ENCODE measurements at places on chromosomes 3 and 15.

- no peak overlapping the region for H3K4me3 ChIP-seq
- H3K27ac ChIP-seq, result no peak overlapping the region
- DNase-seq, result no peak
- H3K36me3 ChIP-seq, result peaks cover 64% of the 10 kb centered on the region
These were observed 34.0 kb downstream of the DHX30 start for GRCh38 chr3:47836986-47837385.

DNA sequence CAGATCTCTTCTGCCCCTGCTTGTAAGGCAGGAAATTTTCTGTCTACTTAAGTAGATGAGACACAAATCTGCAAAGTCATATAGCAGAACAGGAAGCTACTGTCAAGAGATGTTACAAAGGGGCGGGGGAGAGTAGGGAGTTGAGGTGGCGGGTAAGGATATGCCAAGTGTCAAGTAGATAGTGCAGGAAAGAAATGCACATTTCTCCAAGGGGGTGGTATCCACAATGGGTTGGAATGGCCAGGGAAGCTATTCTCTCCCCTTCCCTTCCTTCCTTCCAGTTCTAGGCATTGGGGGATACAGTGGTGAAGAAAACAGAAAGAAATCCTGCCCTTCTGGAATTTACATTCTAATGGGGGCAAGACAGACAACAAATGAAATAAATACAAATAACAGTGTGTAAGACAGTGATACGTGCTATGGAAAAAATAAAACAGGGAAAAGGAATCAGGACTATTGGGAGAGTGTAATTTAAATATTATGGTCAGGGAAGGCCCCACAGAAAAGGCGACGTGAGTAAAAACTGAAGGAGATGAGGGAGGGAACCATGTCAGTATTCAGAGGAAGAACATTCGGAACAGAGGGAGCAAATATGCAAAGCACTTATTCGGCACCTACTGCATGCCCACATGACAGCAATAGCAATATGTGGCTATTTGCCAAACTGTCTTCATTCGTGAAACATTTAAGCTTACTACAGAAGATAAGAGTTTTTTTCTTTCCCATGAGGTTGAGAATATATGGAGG is 42.8 kb upstream of the RNU6-1 start:
- no peaks in the 10 kb centered on the region for H3K36me3 ChIP-seq
- no peak overlapping the region for H3K27ac ChIP-seq
- H3K4me3 ChIP-seq, result no peak overlapping the region
- peaks cover 12% of the 10 kb centered on the region for H3K4me1 ChIP-seq
- no peaks in the 10 kb centered on the region for H3K27me3 ChIP-seq

GRCh38 chr3:150673966-150674365 is 29.8 kb downstream of the ERICH6 start:
- no peaks in the 10 kb centered on the region for H3K27me3 ChIP-seq
- DNase-seq, result no peak
- no peak overlapping the region for H3K27ac ChIP-seq
- no peaks in the 10 kb centered on the region for H3K4me1 ChIP-seq
- no peaks in the 10 kb centered on the region for H3K36me3 ChIP-seq

DNA sequence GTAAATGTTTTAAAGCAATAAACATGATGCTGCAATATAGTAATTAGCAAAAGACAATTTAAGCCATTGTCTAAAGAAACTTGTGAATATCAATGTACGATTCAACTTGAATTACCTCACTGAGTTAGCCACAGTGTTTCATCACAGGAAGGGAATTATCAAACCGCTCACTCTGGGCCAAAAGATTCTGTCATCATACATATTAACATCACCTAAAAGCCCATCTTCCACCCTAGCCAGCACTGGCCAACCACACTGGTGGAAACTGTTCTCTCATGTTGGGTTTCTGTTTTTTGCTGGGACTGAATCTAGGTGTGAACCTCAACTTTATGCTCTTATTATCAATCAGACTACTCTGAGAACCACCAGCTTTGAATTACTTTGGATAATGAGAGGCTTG is 497.7 kb upstream of the THBS1 start:
- DNase-seq, result no peak
- H3K36me3 ChIP-seq, result no peaks in the 10 kb centered on the region
- no peak overlapping the region for H3K4me3 ChIP-seq
- H3K27me3 ChIP-seq, result no peaks in the 10 kb centered on the region

DNA sequence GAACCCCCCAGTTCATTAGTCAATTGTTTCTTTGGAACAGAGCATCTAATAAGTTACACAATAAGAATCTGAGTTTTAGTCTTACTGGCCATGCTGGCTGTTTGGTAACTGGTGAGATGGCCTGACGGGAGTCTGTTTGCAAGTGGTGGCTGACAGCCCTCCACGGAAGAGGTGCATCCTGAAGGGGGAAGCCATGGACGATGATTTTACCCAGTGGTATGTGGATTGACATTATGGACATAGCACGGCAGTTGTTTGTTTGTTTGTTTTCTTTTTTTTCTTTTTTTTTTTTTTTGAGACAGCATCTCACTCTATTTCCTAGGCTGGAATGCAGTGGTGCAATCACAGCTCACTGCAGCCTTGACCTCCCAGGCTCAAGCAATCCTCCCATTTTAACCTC is 156.0 kb downstream of the RPLP1 start:
- no peak for DNase-seq
- no peaks in the 10 kb centered on the region for H3K4me1 ChIP-seq
- H3K27ac ChIP-seq, result no peak overlapping the region

DNA sequence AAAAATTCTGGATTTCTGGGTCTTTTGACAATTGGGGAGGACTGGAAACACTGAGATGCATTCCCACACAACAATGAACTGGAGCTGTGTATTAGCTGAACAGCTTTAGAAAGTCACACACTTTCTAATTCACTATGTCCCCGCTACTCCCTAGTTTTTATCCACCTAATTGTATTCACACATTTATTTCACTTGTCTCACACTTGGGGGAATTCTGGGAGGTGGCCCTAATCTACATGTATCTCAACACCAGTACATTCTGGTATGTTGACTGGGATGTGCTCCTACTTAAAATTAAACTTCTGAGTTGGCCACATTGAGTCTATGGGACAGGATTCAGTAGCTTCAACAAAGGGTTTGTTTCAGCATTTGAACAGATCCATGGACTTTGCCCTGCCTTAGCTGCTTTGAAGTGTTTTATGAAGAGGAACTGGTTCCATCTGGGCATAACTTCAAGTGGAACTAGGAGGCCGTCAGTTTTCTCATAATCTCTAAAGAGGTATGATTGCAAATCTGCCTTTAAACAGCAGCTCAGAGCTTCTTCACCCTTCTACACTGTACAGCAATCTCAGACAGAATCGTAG is 106.5 kb upstream of the CMC1 start:
- DNase-seq, result no peak
- no peak overlapping the region for H3K27ac ChIP-seq
- no peak overlapping the region for H3K4me3 ChIP-seq
- H3K4me1 ChIP-seq, result no peaks in the 10 kb centered on the region
- H3K36me3 ChIP-seq, result no peaks in the 10 kb centered on the region
- no peaks in the 10 kb centered on the region for H3K27me3 ChIP-seq

DNA sequence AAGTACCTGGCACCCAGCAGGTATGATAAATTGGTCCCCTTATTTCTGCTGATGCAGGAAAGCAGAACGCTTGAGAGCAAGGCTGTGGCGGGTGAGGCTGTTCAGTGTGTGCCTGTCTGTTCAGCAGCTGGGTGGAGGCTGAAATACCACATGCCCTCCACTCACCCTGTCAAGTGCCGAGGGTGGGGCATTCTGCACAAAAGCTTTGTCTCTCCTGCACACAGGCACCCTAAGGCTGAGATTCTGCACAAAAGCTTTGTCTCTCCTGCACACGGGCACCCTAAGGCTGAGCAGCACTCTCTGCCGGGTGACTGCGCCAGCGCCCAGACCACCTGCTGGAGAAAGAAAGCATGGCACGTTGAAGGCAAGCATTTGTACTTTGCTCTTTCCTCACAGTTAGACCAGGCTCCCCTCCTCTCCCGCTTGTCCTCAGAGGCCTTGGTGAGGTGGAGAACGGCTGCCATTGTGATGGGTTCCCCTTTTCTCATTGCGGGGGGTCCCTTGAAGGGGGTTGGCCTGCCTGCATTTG is 97.5 kb downstream of the BDH1 start:
- no peak overlapping the region for H3K4me3 ChIP-seq
- DNase-seq, result no peak
- H3K27ac ChIP-seq, result no peak overlapping the region
- H3K27me3 ChIP-seq, result no peaks in the 10 kb centered on the region
- H3K36me3 ChIP-seq, result no peaks in the 10 kb centered on the region
- peaks cover 8% of the 10 kb centered on the region for H3K4me1 ChIP-seq

DNA sequence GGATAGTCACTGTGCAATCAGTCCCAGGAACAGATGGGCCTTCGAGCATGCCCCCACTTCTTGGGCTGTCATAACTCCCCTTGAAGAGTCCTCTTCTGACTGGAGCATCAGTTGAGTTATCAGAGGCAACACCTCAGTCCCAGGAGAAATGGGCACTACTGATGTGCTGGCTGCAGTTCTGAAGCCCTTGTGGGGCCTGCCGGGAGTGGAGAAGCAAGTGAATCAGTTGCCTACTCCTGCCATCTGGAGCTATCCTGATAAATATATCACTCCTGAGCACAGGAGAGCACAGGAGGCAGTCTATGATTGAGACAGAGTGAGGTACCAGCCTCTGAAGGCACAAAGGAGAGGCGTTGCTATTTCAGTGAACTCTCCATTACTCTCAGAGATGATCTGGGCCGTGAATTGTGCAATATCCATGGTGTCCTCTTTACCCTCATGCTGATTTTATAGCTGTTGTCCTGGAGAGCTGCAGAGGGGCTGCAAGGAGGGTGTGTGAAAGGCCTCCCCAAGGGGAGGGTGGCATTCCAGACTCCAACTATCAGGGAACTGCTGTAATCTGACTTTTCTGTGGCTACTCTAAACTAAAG is 344.2 kb upstream of the ROPN1 start:
- H3K27me3 ChIP-seq, result no peaks in the 10 kb centered on the region
- no peaks in the 10 kb centered on the region for H3K36me3 ChIP-seq
- H3K27ac ChIP-seq, result no peak overlapping the region
- no peak overlapping the region for H3K4me3 ChIP-seq
- DNase-seq, result no peak

DNA sequence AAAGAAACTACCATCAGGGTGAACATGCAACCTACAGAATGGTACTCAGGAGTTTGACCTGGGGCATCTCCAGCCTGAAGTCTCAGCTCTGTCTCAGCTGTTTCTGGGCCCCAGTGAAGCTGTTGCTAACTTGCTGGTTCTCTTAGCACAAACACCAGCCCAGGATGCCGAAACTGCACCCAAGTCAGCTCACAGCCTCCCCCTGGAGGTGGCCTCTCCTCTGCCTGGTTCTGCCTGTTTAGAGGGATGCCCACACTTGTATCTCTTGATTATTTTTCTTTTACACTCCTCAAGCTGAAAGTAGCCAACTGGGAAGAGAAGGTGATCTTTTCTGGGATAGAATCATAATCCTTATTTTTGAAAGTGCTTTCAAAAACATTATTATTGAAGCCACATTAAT is 289.0 kb upstream of the RASGRP1 start:
- peak; percentile 70 for DNase-seq
- H3K27me3 ChIP-seq, result no peaks in the 10 kb centered on the region
- no peak overlapping the region for H3K27ac ChIP-seq
- no peaks in the 10 kb centered on the region for H3K4me1 ChIP-seq
- no peak overlapping the region for H3K4me3 ChIP-seq
- H3K36me3 ChIP-seq, result no peaks in the 10 kb centered on the region

- no peaks in the 10 kb centered on the region for H3K27me3 ChIP-seq
- H3K27ac ChIP-seq, result no peak overlapping the region
- H3K4me3 ChIP-seq, result no peak overlapping the region
- peaks cover 8% of the 10 kb centered on the region for H3K4me1 ChIP-seq
These were observed 9.3 kb downstream of the BAHD1 start for GRCh38 chr15:40450047-40450446.

- peaks cover 10% of the 10 kb centered on the region for H3K36me3 ChIP-seq
- H3K27ac ChIP-seq, result no peak overlapping the region
- H3K4me1 ChIP-seq, result peaks cover 5% of the 10 kb centered on the region
- H3K27me3 ChIP-seq, result no peaks in the 10 kb centered on the region
- H3K4me3 ChIP-seq, result no peak overlapping the region
These were observed 19.4 kb downstream of the WWTR1 start for GRCh38 chr3:149638228-149639092.

GRCh38 chr3:82556113-82556512 is 794.7 kb upstream of the GBE1 start:
- no peak overlapping the region for H3K4me3 ChIP-seq
- no peaks in the 10 kb centered on the region for H3K27me3 ChIP-seq
- DNase-seq, result no peak

DNA sequence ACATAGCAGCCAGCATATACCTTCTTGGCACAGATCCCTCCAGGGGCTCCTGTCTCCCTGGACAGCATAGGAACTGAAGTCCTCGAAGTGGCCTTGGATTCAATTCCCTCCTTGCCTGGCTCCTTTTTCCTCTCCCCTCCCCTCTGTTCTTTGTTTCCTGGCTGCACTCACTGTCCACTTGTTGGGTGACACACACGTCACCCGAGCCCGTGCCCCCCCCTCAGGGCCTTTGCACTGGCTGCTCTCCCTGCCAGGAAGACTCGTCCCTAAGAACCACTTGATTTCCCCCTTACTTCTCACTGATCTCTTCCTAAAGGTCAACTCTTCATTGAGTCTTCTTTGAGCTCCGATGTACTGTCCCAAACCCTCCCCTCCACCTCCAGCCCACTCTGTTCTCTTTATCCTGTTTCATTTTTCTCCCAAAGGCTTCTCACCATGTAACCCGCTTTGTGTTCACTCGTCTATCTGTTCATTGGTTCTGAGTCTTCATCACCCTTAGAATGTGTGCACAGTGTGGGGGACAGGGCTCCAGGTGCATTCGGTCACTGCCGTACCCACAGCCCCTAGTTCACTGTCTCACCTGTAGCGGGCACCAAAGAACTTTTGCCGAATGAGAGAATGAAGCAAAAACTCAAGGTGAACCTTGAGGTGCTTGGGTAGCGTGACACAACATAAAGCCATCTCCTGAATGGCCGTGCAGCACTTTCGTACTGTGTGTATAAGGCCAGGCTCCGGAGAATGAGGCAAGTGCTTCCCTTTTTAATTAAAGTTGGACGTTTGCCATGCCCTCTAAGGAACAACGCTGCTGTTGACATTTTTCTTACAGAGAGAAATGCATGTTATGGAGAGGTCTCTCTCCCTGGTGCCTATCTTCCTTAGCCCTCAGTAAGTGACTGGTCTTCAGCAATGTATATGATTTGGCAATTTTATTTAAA is 74.0 kb downstream of the CHRNA7 start:
- no peak for DNase-seq
- H3K4me3 ChIP-seq, result no peak overlapping the region
- H3K27ac ChIP-seq, result no peak overlapping the region
- no peaks in the 10 kb centered on the region for H3K4me1 ChIP-seq

All from SJCRH30 (cell line).